ENCODE measurements at places on chromosomes 16 and 17. TPM values are rescaled to one million over a fixed set of nuclear protein-coding genes. Genes with fewer than 3 reads are reported as not detected.

Gene PSKH1
- total RNA-seq = 41.5 TPM

DNA sequence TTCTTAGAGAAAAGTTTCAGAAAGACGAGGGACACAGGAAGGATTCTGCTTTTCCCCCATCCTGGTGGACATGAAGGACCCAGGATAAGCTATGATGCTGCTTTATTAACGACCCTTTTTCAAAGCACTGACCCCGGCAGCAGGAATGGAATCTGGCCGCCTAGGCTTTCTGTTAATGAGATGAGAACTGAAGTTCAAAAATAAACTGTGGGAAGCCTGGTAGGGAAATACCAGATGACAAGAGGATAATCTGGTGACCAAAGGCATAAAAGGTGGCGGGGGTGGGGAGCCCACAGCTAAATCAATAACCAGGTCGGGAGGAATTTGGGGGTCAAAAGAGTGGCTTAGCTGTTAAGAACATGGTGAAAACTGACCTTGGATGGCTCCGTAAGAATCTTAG is 171.0 kb downstream of the XYLT1 start:
- H3K27ac ChIP-seq = peak overlapping the region; percentile 48
- H3K4me1 ChIP-seq = peaks cover 42% of the 10 kb centered on the region
- peak overlapping the region; percentile 53 for H3K4me3 ChIP-seq
- no peaks in the 10 kb centered on the region for H3K27me3 ChIP-seq

GRCh38 chr17:27390540-27390939 is 65.7 kb upstream of the KSR1 start:
- no peak for DNase-seq
- no peak overlapping the region for H3K4me3 ChIP-seq
- H3K27ac ChIP-seq = no peak overlapping the region
- H3K36me3 ChIP-seq = no peaks in the 10 kb centered on the region

Gene IL32
- total RNA-seq = 44.1 TPM

DNA sequence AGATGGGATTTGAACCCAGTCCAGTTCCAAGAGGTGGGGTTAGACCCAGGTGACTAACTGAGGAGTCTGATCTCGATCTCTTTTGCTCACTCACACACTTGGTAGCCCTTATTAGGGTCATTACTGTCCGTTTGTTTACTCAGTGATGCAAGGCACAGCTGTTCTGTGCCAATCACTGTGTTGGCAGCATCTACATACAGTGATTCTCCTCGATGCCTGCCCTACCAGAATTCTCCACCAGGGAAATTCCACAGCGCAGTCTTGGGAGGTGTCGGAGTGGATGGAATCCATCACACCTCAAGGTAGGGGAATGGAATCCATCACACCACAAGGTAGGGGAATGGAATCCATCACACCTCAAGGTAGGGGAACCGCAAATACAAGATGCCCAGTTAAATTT is 279.6 kb downstream of the MAF start:
- H3K36me3 ChIP-seq = no peaks in the 10 kb centered on the region
- H3K4me3 ChIP-seq = no peak overlapping the region
- H3K27ac ChIP-seq = no peak overlapping the region
- no peaks in the 10 kb centered on the region for H3K4me1 ChIP-seq

- H3K27me3 ChIP-seq = no peaks in the 10 kb centered on the region
- H3K36me3 ChIP-seq = peaks cover 19% of the 10 kb centered on the region
- no peak for DNase-seq
- H3K27ac ChIP-seq = no peak overlapping the region
- H3K4me3 ChIP-seq = no peak overlapping the region
- H3K4me1 ChIP-seq = no peaks in the 10 kb centered on the region
Measured at GRCh38 chr17:31877911-31878702, 19.1 kb upstream of the COPRS start.

DNA sequence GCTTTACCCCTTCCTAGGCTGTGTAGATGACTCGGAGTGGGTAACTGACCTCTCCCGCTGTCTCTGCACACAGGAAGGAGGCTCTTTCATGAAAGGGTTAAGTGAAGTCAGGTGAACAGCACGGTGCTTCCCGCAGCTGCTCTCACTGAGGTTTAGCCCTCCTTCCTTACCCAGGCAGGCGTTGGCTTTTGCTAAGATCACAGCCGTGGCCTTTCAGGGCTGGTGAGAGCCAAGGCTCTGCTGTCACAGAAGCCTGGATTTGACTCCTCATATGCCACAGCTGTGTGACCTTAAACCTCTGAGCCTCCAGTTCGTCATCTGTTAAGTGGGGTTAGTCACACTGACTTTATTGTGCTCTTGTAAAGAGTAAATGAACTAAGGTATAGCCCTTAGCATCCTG is 90.9 kb upstream of the PLCG2 start:
- no peak overlapping the region for H3K27ac ChIP-seq
- no peaks in the 10 kb centered on the region for H3K4me1 ChIP-seq
- DNase-seq = no peak
- peaks cover 13% of the 10 kb centered on the region for H3K36me3 ChIP-seq
- no peaks in the 10 kb centered on the region for H3K27me3 ChIP-seq

Gene CYB561
- 34.5 TPM for total RNA-seq

GRCh38 chr17:45104497-45104896 is 27.8 kb downstream of the PLCD3 start:
- no peak overlapping the region for H3K27ac ChIP-seq
- no peak overlapping the region for H3K4me3 ChIP-seq
- H3K36me3 ChIP-seq = peaks cover 17% of the 10 kb centered on the region

DNA sequence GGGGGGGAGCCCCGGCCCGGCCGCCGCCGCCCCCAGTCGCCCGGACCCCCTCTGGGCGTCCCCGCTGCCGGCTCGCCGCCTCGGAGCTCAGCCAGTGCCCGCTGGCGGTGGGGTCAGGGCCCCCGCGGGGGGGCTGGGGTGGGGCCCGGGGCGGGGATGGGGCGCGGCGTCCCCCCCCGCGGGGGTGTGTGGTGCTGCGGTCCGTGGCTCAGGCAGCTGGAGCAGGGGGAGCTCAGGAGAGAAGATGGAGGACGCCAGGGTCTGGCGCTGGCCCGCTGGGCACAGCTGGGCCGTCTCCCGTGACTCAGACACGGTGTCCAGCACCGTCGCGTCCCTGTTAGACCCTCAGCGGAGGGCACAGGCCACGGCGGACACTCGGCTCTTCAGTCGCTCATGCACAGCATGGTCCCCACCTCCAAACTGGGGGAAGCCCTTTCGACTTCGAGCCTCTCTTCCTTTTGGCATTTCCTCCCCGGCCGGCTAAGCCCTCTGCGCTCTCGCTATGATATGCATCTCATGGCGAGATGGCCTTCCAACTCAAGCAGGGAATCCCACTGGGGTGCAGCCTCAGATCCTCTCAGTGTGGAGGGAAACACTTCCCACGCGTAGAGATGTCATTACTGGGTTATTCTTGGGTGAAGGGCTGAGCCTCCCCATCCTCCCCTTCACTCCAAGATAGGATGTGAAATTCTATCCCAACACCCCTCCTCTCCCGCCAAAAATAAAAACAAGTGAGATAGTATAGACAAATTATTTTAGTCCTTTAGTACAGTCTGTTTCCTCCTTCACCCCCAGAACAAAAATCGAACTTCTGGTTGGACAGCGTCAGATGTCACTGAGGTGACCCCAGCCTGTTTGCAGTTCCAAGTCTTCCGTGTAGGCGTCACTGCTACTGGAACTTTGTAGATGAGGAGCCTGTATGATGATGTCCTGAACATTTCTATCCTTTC is 522 bp upstream of the VEZF1 start:
- H3K36me3 ChIP-seq = peaks cover 6% of the 10 kb centered on the region
- no peak for DNase-seq
- peaks cover 61% of the 10 kb centered on the region for H3K4me1 ChIP-seq
- H3K4me3 ChIP-seq = peak overlapping the region; percentile 95
- peak overlapping the region; percentile 96 for H3K27ac ChIP-seq

DNA sequence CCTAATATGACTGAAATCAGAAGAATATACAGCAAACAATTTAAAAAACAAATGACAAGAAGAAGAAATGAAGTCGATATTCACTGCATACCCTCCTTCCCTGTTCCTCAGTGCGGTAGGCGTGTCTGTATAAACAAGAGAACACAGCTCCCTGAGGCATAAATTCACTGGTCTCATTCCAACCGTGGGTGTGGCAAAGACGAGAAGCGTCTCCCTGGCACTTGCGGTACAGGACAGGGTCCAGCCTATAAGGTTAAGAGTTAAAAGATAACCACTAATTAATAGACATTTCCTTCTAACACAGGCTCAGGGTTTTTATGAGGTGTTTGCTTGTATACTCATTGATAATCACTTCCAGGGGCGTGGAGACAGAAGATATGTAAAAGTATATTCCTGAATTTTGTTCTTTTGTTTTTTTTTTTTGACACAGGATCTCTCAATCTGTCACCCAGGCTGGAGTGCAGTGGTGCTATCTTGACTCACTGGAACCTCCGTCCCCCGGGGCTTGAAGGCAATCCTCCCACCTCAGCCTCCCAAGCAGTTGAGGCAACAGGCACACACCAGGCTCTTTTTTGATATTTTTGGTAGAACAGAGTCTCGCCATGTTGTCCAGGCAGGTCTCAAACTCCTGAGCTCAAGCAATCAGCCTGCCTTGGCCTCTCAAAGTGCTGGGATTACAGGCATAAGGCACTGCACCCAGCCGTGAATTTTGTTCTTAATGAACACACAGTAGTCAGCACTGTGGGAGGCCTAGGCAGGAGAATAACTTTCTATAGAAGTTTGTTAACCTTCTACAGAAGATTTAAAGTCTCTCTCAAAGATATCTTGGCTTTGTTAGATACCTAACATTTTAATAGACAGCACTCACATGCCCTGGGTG is 59.1 kb upstream of the CLEC18B start:
- DNase-seq = no peak
- H3K4me1 ChIP-seq = peaks cover 8% of the 10 kb centered on the region
- H3K27ac ChIP-seq = peak overlapping the region; percentile 97
- H3K27me3 ChIP-seq = no peaks in the 10 kb centered on the region
- H3K36me3 ChIP-seq = peaks cover 39% of the 10 kb centered on the region
- peak overlapping the region; percentile 62 for H3K4me3 ChIP-seq

Gene CRYBA1
- not detected for total RNA-seq

- peaks cover 26% of the 10 kb centered on the region for H3K4me1 ChIP-seq
- no peak for DNase-seq
- no peak overlapping the region for H3K27ac ChIP-seq
- H3K27me3 ChIP-seq = peaks cover 9% of the 10 kb centered on the region
- no peak overlapping the region for H3K4me3 ChIP-seq
Measured at GRCh38 chr16:85246473-85246872, 134.2 kb upstream of the CIBAR2 start.

Gene DPEP1
- 13.4 TPM for total RNA-seq

DNA sequence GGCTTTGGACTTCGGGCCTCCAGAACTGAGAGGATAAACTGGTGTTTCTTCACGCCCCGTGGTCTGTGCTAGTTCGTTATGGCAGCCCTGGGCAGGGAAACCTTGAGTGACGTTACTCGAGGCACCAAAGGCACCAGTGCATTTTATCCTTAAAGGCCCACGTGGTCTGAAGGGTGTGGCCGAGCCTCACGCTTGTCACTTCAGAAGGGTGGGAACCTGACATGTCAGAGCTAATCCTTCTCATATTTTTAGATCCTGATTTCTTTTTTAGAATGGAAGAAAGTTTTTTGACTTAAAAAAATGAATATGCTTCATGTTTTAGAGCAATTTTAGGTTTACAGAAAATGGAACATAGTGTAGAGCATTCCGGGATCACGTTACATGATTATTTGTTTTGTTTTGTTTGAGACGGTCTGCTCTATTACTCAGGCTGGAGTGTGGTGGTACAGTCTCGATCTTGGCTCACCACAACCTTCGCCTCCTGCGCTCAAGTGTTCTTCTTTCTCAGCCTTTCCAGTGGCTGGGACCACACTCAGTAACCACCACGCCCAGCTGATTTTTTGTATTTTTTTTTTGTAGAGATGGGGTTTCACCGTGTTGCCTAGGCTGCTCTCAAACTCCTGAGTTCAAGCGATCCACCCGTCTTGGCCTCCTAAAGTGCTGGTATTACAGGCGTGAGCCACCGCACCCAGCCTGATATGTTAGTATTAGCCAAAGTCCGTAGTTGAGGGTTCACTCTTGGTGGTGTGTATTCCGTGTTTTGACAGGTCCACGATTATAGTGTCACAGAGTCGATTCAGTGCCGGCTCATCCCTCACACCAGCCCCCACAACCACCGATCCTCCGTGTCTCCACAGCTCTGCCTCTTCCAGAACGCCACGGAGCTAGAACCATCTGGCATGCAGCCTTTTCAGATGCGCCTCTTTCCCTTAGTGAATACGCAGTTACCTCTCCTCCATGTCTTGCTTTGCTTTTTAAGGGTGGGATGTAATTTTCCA is 47.9 kb downstream of the RAB11FIP3 start:
- H3K36me3 ChIP-seq = peaks cover 8% of the 10 kb centered on the region
- H3K4me1 ChIP-seq = peaks cover 19% of the 10 kb centered on the region
- DNase-seq = no peak
- H3K27ac ChIP-seq = no peak overlapping the region

- H3K36me3 ChIP-seq = no peaks in the 10 kb centered on the region
- H3K4me1 ChIP-seq = peaks cover 34% of the 10 kb centered on the region
- peaks cover 2% of the 10 kb centered on the region for H3K27me3 ChIP-seq
- H3K27ac ChIP-seq = peak overlapping the region; percentile 83
- DNase-seq = no peak
Measured at GRCh38 chr17:45320931-45321461, 4.2 kb upstream of the MAP3K14 start.

Gene EIF1
- total RNA-seq = 677 TPM

- H3K4me3 ChIP-seq = no peak overlapping the region
- no peak overlapping the region for H3K27ac ChIP-seq
- no peaks in the 10 kb centered on the region for H3K4me1 ChIP-seq
- DNase-seq = no peak
- H3K27me3 ChIP-seq = no peaks in the 10 kb centered on the region
Measured at GRCh38 chr17:63649813-63650212, 27.6 kb downstream of the MAP3K3 start.

DNA sequence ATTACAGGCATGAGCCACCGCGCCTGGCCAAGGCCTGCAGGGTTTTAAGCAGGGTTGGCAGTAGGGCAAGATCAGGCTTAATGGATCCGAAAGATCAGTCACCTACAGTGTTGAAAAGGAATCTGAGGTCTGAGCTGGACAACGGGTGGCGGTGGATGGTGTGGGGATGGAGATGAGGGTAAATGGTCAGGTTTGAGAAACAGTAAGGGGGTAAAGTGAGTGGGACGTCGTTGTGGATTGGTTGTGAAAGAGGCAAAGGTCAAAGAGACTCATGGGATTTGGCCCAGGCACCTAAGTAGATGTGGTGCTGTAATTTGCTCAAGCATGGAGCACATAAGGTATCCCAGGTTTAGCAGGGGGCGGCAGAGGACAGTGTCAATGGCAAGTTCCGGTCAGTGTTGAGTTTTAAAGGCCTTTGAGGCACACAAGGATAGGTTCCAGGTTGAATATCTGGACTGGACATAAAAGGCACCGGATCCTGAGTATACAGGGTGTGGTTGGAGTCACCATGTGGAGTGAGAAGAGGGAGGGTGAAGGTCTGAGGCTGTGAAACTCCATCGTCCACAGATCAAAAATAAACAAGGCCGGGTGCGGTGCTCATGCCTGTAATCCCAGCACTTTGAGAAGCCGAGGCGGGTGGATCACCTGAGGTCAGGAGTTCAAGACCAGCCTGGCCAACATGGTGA is 1.1 kb upstream of the SLC16A5 start:
- peak overlapping the region; percentile 84 for H3K4me3 ChIP-seq
- H3K27ac ChIP-seq = peak overlapping the region; percentile 87
- H3K36me3 ChIP-seq = no peaks in the 10 kb centered on the region
- no peak for DNase-seq
- peaks cover 46% of the 10 kb centered on the region for H3K4me1 ChIP-seq

All from type B pancreatic cell (in vitro differentiated cells).